ENCODE measurements at places on chromosomes 3 and 15. TPM values are rescaled to one million over a fixed set of nuclear protein-coding genes. Genes with fewer than 3 reads are reported as not detected.

The SPATA12 gene
- not detected for total RNA-seq

The KBTBD12 gene
- 0.89 TPM for total RNA-seq

The TXNRD3 gene
- 11.0 TPM for total RNA-seq

The CCDC50 gene
- 15.4 TPM for total RNA-seq

The WDR93 gene
- 0.08 TPM for total RNA-seq

The ATP13A4 gene
- 0.65 TPM for total RNA-seq

Measured in liver (tissue), 10 donors.